ENCODE measurements at places on chromosomes 2 and 18. TPM values are rescaled to one million over a fixed set of nuclear protein-coding genes. Genes with fewer than 3 reads are reported as not detected.
A peak's percentile ranks its signal among the peaks of the same experiment; 100 is the strongest.

RAB6C gene
- 0.23 TPM for total RNA-seq

GRCh38 chr2:174952607-174953006 is 52.6 kb downstream of the CHN1 start:
- DNase-seq = no peak

GRCh38 chr2:21837168-21837960 is 713.6 kb downstream of the TDRD15 start:
- DNase-seq = no peak

- no peak for DNase-seq
Observed at GRCh38 chr2:190318931-190319554, 583 bp downstream of the HIBCH start.

- peak; percentile 12 for DNase-seq
Observed at GRCh38 chr18:47931718-47932103, 1.3 kb upstream of the SMAD2 start.

DNA sequence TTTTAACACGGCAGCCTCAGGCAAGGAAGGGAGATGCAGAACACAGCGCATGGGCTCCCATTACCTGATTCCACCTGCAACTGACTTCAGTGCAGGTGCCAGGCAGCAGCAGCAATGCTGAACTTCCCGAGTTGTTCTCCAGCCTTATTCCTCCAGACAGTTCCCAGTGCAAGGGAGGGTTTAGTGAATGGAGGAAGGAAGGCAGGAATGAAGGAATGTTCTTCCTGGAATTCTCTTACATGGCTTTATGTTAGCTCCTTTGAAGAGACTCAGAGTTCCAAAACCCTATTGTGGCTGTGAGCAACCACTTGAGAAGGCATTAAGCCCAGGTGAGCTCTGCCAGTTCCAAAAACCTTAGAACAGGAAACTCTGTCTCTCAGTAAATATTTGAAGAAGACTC is 45.5 kb downstream of the SERPINB7 start:
- DNase-seq = no peak

- DNase-seq = no peak
Observed at GRCh38 chr2:114238910-114239559, 203.4 kb upstream of the DPP10 start.

- no peak for DNase-seq
Observed at GRCh38 chr2:153532140-153532539, 53.6 kb upstream of the RPRM start.

C2orf78 gene
- not detected for total RNA-seq

All from mucosa of gallbladder (tissue), 1 donor.